ENCODE measurements at places on chromosomes 7 and 10.

GRCh38 chr7:30896036-30896435 lies 15.6 kb upstream of the AQP1 start:
- no peak for DNase-seq

DNA sequence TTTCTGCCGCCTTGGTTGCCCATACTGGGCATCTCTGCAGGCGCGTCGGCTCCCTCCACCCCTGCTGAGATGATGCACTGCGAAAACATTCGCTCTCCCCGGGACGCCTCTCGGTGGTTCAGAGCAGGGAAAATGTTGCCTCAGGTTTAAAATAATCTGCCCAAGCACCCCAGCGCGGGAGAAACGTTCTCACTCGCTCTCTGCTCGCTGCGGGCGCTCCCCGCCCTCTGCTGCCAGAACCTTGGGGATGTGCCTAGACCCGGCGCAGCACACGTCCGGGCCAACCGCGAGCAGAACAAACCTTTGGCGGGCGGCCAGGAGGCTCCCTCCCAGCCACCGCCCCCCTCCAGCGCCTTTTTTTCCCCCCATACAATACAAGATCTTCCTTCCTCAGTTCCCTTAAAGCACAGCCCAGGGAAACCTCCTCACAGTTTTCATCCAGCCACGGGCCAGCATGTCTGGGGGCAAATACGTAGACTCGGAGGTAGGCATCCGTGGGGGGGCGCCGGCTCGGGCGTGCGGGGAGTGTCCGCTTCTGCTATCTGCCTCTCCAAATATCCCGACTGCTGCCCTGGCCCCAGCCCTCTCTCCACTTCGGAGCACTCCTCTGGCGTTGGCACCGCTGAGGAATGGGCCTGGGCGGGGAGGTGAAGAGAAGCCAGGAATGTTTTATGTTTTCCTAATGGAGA lies at the start of gene CAV1:
TSS of gene CAV1 (plus strand) at position 428 of the 689 bp plus-strand sequence. CDS start at position 455, 27 bp downstream.
- DNase-seq: no peak

GRCh38 chr7:156223935-156224832 lies 411.9 kb upstream of the SHH start:
- DNase-seq: no peak

- DNase-seq: no peak
Measured at GRCh38 chr10:43573250-43574000, 991 bp downstream of the ZNF239 start.

DNA sequence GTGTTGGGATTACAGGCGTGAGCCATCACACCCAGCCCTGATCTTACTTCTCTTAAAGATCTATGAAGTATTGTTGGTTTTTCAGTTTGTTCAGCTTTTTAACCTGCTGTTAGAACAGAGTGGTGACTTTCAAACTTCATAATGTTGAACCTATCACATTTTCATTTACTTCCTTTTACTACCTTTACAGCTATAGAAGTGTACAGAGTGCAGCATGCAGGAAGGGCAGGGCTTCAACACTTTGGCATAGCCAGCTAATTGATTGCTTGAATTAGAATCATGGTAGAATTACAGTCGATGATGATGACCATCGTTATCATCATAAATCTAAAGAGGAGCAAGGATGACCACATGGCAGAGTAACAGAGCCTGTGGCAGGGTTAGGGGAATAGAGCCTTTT lies 55.5 kb downstream of the AOAH start:
- no peak for DNase-seq
